Activated T-helper 17 cell treated with anti-CD3 and anti-CD28 coated beads, Interleukin-2, amount 50 U/mL, for 72 hours (primary cell): ENCODE measurements at places on chromosomes 1 and 21. TPM values are rescaled to one million over a fixed set of nuclear protein-coding genes. Genes with fewer than 3 reads are reported as not detected.

Gene BEND5
- 0.35 TPM for total RNA-seq

Gene LORICRIN
- total RNA-seq = not detected

Gene RORC
- 55.2 TPM for total RNA-seq

Gene SZRD1
- 172 TPM for total RNA-seq

Gene ZBTB37
- total RNA-seq = 10.4 TPM

Gene CROCC
- 24.5 TPM for total RNA-seq
